Psoas muscle (tissue), 8 donors: ENCODE measurements at places on chromosomes 12 and 14. TPM values are rescaled to one million over a fixed set of nuclear protein-coding genes. Genes with fewer than 3 reads are reported as not detected.

Gene ADAM20
- polyA plus RNA-seq: 0.11 TPM

Gene CCDC177
- not detected for polyA plus RNA-seq

Gene CFAP54
- 0.03 TPM for polyA plus RNA-seq

Gene PYGL
- polyA plus RNA-seq: 5.5 TPM

Gene KRT75
- not detected for polyA plus RNA-seq

Gene PTPN21
- polyA plus RNA-seq: 10.7 TPM

Gene AP1G2
- polyA plus RNA-seq: 5.3 TPM

Gene EP400
- polyA plus RNA-seq: 11.8 TPM

Gene YAF2
- 45.0 TPM for polyA plus RNA-seq

Gene SH2B3
- polyA plus RNA-seq: 6.4 TPM
